ENCODE measurements at places on chromosomes 7 and 10. TPM values are rescaled to one million over a fixed set of nuclear protein-coding genes. Genes with fewer than 3 reads are reported as not detected.

DNA sequence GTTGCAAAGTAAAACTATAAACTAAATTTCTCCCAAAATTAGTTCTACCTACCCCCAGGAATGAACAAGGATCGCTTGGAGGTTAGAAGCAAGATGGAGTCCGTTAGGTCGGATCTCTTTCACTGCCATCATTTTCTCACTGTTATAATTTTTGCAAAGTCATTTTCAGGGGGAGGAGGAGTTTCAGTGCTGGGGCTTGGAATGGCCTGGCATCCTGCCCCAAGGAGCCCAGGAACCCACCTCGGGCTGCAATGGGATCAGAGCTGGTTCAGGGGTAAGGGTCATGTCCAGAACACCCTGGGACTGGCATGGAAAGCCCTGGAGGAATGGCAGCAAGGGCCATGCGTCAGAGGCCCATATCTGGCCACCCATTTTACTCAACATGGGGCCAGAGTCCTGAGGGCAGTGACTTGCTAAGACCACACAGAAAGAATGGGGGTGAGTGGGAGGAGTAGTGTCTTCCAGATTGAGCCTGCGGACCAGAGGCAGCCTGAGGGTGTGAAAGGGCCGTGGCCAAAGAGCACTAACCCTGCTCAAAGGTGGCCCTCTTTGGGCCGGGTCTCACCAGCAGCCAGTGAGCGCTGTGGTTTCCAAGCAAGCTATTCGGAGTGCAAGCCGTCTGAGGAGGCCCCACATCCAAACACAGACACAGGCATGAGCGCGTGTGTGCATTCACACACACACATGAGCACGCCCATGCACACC lies 31.8 kb downstream of the GPRIN2 start:
- no peak for DNase-seq
- H3K27me3 ChIP-seq = no peaks in the 10 kb centered on the region
- no peak overlapping the region for H3K27ac ChIP-seq
- H3K4me3 ChIP-seq = no peak overlapping the region
- H3K4me1 ChIP-seq = no peaks in the 10 kb centered on the region

DNA sequence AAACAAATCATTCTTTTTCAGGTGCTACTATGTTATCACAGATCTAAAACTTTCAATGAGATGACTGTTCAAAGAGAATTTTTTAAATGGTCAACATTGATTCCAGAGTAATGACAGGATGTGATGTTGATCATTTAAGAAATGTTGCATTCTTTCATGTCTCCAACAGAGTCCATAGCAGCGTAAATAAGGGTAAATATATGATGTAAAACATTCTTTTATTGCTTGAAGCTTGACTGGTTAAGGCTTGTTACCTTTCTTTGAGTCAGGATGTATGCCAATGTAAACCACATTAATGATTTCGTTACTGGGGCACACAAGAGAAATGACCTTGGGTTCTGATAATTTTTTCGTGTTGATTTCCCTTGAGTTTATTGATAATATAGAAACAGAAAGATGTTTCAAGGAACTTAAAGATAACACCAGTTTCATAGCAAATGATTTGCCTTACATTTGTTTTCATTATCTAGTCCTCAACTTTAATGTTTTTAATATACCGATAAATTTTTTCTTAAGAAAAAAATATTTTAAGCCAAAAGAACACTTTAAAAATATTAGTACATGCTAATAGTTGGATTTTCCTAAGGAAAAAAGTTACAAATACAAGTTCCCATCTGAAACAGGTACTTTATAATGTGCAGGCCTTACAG lies 3.5 kb downstream of the STK17A start:
- peaks cover 57% of the 10 kb centered on the region for H3K4me1 ChIP-seq
- H3K27me3 ChIP-seq = peaks cover 4% of the 10 kb centered on the region
- DNase-seq = no peak
- H3K4me3 ChIP-seq = peak overlapping the region; percentile 96
- peak overlapping the region; percentile 98 for H3K27ac ChIP-seq

Gene UCMA
- polyA plus RNA-seq = not detected

DNA sequence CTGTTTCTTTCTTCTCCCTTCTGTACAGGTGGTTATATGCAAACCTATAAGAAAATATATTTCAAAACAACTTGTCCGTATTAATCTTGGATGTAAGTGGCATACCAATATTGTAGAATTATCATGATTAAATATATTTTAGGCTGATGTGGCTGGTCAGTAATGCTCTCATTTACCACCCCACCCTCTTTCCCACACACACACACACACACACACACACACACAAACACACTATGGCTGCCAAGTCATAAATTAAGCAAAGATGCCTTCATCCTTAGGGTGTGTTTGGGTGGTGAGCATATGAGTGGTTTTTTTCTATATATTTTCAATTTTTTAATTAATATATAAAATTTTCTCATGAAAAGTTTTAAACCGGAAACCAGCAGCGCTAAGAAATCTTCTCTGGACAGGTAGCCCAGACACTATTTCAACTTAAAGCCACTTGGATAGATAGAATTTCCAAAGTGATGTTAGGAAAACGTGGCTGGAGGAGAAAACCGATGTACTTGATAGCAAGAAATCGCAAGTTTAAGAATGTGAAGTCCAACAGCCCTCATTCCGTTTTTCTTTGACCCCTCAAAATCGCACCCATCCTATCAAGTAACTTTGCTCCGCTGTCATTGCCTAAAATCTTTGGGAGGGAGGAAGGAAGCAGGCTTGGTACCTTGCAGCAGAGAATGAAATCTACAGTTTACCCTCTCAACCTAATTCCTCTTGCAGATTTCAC lies 171.7 kb downstream of the FAM107B start:
- H3K27me3 ChIP-seq = no peaks in the 10 kb centered on the region
- no peak for DNase-seq
- peak overlapping the region; percentile 96 for H3K4me3 ChIP-seq
- peak overlapping the region; percentile 96 for H3K27ac ChIP-seq
- peaks cover 74% of the 10 kb centered on the region for H3K4me1 ChIP-seq

GRCh38 chr7:14457568-14458453 lies 444.7 kb downstream of the DGKB start:
- no peak overlapping the region for H3K27ac ChIP-seq
- DNase-seq = peak; percentile 14
- H3K4me1 ChIP-seq = no peaks in the 10 kb centered on the region
- H3K27me3 ChIP-seq = no peaks in the 10 kb centered on the region
- H3K36me3 ChIP-seq = no peaks in the 10 kb centered on the region

Data from naive B cell (primary cell).